GM12878 (cell line): ENCODE measurements at places on chromosomes 5 and 9.

DNA sequence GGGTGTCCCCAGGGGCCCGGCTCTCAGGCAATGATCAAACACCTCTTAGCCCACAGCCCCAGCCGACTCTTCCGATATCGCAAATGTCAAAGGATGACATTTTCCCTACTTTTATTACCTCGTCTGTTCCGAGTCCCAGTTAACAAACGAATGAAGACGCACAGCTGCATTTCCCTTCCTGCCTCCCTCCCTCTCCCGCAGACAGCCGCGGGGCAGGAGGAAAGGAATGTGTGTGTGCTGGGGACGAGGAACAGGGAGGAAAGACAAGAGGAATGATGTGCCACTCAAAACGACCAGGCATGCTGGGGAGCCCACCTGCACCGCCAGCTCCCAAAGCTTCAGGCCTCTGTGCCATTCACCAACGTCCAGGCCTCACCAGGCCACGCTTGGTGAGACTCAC lies 125.9 kb upstream of the SARDH start:
- DNase-seq, result no peak

DNA sequence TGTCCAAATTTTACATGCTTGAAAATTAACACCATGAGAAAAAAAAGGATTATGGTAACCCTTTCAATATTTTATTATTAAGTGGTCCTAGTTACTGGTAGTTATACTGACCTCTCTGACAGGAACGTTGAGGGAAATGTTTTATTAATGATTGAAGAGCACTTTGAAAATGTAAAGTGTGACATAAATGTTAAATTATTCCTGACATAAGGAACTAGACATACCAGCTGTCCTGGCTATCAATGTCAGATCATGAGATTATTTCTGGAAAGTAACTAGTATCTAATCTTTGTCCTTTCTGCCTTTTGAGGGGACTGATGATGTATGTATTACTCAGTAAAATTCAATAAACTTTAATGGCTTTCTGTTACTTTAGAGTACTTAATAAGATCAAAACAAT lies 1538.5 kb upstream of the CDH6 start:
- no peak for DNase-seq

GRCh38 chr5:85684351-85684750 lies 933.4 kb upstream of the COX7C start:
- DNase-seq, result no peak

DNA sequence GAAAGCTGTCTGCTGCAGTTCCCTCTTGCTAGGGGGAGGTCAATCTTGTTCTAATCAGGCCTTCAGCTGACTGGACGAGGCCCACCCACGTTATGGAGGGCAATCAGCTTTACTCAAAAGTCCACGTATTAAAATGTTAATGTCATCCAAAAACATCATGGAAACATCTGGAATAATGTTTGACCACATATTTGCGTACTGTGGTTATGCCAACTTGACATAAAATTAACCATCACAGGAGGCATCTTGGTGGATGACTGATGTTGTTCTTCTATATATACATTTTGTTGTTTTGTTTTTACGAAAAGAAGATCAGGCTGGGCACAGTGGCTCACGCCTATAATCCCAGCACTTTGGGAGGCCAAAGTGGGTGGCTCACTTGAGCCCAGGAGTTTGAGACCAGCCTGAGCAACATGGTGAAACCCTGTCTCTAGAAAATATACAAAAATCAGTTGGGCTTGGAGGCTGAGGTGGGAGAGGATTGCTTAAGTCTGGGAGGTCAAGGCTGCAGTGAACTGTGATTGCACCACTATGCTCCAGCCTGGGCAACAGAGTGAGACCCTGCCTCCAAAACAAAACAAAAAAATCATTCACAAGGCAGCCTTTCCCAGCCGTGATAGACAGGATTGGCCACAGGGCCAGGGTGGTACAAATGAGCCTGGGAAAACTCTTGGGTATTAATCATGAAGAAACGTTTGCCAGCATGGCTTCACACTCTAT lies 33.8 kb upstream of the PRXL2C start:
- DNase-seq, result no peak

GRCh38 chr5:34895641-34896419 lies 19.5 kb downstream of the RAD1 start:
- DNase-seq, result no peak

DNA sequence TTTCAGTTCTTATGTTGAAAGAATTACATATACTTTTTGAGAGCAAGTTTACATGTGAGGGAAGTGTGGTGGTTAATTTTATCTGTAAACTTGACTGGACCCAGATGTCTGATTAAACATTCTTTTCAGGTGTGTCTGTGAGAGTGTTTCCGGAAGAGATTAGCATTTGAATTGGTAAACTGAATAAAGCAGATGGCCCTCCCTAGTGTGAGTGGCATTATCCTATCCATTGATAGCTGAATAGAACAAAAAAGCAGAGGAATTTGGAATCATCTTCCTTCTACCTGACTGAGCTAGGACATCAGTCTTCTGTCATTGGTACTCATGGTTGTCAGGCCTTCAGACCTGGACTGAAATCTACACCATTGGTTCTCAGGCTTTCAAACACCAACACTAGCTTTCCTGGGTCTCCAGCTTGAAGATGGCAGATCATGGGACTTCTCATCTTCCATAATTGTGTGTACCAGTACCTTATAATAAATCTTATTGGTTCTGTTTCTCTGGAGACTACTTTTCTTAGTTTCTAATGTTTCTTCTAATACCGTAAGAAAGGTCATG lies 36.6 kb downstream of the NREP start:
- DNase-seq, result no peak

GRCh38 chr5:55450050-55450765 lies 84.6 kb downstream of the PLPP1 start:
- no peak for DNase-seq

- no peak for DNase-seq
Measured at GRCh38 chr5:90386099-90386710, 23.4 kb downstream of the CETN3 start.

DNA sequence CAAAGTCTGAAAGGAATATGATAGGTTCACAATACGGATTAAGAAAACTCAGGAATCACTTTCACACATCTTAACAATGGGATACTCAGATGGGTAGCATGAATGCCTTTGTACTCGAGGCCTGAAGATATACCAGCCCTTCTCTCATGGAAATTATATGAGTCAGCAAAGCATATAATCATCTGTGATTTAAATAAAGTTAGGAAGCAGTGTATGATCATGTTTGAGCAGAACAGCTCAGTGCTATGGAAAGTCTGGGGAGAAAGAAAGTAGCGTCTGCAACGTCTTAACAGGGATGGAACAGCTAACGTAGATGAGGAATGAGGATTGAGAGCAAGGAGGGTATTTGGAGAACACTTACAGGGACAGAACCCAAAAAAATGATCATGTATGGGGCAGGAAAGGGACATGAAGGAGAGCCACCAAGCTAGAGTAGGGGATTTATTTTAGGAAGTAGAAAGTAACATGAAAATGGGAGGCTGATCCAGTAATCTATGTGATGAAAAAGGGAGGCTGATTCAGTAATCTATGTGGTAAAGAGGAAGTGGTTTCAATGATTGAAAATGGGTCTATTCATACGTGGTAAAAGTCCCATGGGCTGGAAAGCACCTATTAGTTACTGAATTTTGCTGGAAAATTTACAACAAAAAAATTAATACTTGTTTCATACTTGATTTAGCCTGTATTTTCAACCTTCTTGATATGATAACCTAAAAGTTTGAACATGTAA lies 85.9 kb downstream of the GNA14 start:
- DNase-seq, result no peak

GRCh38 chr9:124242331-124243194 lies 15.2 kb upstream of the NEK6 start:
- no peak for DNase-seq

DNA sequence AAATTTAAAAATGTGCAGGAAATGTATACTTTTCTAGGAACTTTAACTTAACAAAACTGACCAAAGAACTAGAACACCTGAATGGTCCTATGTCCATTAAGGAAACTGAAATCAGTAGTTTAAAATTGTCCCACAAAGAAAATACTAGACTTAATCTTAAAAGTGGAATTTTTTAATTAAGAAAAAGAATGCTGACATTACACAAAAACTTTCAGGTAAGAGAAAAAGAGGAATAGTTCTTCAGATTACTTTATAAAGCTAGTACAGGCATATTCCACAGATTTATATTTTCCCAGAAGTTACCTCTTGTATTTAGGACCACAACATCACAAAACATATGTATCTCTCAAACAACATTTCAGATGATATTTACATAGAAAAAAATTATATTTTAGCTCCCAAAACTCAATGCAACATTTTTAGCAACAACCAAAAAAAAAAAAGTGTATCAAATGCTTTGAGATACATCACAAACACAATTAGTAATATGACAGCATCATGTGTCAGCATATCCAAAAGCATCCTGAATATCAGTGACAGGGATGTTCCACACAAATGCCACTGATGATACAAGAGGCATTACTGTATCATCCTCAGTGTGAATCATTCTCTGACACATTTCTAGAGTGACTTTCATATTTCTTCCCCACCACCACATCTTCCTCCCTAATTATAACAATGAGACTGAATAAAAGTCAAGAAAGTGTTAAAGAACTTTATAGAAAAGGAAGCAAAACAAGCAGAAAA lies 264.0 kb downstream of the EPB41L4A start:
- DNase-seq, result no peak

DNA sequence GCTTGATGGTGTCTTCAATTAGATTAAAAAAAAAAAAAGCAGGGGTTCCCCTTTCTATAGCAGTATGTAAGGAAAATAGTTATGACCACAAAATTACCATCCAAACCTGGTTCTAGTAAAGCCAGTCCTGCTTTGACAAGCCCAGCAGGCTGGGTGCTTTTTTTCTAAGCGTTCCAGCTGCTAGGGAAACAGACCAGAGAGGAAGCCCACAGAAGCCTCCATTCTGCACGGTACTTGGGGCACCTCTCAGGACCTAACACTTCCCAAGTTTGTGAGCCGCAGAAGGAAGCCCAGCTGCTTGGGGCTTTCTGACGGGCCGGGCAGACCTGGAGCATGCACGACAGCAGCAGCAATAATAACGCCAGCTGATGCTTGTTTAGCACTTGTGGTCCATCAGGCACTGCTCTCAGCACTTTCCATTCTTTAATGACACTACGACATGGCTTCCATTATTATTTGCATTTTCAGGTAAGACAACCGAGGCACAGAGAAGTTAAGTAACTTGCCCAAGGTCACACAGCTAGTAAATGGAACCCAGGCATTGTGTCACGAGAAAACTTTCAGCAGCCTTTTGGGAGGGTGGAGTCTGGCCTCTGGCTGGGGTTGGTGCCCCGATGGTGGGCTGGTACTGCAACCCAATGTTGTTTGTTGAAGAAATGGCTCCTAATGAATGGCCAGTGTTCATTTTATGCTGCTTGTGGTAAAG lies 15.4 kb downstream of the LMX1B start:
- DNase-seq, result no peak

DNA sequence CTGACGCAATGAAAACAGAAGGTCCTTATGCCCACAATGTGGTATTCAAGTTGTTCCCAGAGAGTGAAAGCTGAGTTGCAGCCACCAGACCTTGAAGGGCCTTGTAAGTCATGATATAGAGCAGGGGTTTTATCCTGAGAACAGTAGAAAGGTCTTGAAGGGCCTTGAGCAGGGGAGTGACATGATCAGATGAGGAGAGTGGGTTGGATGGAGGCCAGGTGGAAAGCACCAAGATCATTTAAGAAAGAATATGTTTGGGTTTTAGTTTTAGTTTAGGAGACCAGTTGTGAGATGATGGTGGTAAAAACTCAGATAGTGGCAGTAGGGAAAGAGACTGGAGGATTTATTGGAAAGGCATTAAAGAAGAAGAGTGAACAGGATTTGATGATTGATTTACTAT lies 5.9 kb downstream of the ITGA2 start:
- no peak for DNase-seq

- DNase-seq, result no peak
Measured at GRCh38 chr9:131755541-131756198, 15.8 kb upstream of the RAPGEF1 start.

- DNase-seq, result no peak
Measured at GRCh38 chr5:142537938-142538337, 148.0 kb downstream of the FGF1 start.

DNA sequence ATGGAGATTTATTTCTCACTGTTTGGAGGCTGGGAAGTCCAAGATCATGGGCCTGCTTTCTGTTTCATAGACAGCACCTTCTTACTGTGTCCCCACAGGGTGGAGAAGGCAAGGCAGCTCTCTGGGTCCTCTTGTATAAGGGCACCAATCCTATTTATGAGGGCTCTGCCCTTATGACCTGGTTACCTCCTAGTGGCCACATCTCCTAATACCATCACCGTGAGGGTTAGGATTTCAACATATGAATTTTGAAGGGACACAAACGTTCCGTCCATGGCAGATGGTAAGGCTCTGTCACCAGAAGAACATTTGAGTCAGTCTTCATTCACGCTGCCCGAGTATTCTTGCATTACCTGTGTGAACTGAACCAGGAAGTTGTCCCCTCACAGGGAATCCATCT lies 48.4 kb downstream of the ANKRD33B start:
- DNase-seq, result no peak

DNA sequence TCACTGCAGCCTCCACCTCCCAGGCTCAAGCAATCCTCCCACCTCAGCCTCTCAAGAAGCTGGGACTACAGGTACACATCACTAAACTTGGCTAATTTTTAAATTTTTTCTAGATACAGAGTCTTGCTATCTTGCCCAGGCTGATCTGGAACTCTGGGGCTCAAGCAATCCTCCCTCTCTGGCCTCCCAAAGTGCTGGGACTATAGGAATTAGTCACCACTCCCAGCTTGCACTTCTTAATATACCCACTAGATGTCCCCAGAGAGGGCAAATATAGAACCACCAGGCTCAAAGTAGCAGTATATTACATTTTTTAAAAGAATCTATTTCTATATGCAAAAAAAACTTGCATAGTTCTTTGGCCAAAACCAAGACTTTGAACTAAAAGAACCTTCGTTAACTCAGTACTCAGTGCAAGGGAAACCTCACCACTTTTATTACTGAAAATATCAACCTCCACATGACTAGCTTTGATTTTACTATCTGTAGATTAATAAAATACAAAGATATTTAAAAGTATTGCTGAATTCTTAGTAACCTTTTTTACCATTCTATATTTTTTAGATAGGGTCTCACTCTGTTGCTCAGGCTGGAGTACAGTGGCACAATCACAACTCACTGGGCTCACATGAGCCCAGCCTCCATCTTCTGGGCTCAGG lies 25.8 kb upstream of the HSD17B3 start:
- peak; percentile 8 for DNase-seq

- no peak for DNase-seq
Measured at GRCh38 chr9:116686135-116686534, 970 bp upstream of the TRIM32 start.

- no peak for DNase-seq
Measured at GRCh38 chr9:27377147-27377807, 80.3 kb upstream of the EQTN start.
